ENCODE measurements at places on chromosomes 13 and 19. TPM values are rescaled to one million over a fixed set of nuclear protein-coding genes. Genes with fewer than 3 reads are reported as not detected.

GRCh38 chr19:31344403-31344802, 4.8 kb downstream of the TSHZ3 start:
- DNase-seq: no peak

Gene WASF3
- total RNA-seq: 18.2 TPM

Gene CEACAM16
- not detected for total RNA-seq

Gene PSG7
- total RNA-seq: not detected

Gene FAM216B
- not detected for total RNA-seq

DNA sequence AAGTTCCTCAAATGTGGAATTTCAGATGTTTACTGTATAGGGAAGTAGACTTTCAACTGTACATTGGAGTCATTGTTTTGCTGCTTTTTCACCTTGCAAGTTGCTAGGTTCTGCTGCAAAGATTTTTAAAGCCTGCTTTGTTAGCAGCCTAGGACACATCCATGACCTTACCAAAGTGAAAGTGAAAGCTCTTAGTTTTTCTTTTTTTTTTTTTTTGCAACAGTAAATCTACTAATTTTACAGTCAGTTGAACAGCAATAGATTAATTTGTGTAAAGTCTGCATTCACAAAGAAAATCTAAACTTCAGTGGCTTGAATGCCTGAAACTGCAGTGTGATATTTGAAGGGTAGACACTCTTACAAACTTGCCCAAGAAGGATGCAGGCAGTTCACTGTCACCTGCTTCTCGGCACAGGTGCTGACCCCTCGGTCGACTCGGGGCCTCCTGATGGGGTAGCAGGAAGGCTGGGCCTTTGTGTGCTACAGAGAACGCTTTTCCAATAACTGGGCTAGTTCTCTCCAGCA, 5.0 kb upstream of the MTIF3 start:
- DNase-seq: no peak

DNA sequence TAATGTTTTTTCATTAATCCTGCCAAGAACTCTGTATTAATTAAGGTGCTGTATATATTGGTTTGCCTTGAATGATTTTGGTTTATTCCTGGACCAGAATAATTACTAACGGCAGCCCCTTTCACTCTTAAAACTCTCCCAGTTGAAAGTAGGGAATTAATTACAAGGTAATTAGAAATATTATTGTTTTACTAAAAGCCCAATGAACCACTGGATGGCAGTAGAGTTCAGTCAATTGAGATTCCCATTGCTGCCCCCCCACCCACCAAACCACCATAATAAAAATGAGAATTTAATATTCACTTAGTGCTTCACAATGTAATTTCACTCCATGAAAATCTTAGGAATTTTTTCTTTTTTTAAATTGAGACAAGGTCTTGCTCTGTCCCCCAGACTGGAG, 13.7 kb downstream of the WBP4 start:
- DNase-seq: no peak

Gene KLK10
- not detected for total RNA-seq

Gene BCL2L12
- 9.9 TPM for total RNA-seq

DNA sequence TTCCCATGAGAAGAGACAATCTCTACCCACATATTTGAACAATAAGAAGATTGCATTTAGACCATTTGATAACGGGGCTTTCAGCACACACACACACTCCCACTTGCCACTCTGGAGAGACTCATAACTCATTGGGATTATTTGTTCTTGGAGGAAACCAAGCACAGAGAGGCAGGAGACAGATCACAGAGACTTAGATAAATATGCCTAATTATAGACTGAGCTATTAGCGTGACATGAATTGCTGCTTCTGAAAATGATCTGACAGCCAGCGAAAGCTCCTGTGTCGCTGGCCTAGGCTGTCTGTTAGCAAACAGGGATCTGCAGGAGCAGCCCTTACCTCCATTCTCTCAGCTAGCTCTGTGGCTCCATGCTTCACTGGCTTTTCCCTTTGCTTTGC, 111.4 kb downstream of the CCNA1 start:
- no peak for DNase-seq

DNA sequence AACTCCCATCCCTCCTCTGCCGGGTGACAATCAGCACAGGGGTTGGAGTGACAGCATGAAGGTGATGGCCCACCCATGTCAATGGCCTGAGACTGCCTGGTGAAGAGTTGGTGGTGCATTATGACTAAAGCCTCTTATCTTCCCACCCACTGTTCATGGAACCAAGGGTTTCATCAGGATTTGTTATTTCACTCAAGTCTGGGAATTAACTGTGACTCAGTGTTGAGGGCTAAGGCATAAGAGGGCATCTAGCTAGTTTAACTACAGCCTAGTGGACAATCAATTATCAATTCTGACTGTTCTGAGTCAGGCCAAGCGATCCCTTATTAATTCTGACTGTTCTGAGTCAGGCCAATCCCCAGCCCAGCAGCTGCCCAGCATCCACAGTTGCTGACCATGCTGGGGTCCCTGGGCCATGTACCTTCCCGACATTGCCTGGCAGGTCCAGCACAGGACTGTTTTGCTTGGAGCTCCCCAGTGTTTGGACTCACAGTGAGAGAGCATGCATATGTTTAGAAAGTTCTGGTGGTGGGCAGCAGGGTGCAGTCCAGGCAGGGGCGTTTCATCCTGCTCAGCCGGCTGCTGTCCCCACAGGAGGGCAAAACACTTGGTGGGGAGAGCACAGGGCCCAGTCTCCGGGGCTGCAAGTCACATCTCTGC, 65.5 kb downstream of the RASL11A start:
- no peak for DNase-seq

DNA sequence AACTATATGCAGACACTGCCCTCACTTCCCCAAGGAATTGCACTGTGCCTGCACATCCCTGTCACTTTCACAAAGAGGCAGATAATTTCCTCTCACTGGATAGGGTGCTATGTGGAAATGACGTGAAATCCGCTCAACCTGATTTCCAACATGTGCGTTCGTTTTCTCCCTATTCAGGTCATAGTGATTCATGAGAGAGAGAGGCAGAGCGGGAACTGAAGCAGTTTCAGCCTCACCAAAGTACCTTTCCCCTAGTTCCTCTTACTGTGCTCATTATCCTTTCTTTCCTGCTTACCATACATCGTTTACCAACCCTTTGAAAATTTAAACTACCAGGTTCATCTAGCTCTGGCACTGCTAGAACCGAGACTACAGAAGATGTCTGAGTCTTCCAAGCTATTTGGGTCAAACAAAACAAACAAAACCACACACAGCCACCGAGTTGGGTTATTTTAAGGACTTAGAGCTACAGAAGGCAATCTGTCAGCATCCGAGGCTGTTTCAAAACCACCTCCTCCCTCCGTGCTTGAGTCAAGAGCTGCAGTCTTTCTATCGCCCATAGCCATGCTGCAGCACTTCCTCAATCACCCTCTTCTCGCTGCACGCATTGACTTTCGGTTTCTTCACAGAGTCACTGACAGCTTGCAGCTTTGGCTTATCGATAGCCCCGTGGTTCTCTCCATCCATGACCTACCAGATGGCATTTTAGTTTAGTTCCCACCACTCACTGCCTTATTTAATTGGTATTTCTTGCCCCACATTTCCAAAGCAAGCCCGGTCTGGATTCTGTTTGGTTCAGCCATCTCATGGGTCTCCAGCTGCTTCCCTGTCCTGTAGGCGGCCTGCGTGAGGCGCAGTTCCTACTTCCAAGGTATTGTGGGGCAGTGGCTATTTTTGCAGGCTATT, 1395.8 kb downstream of the EFNB2 start:
- no peak for DNase-seq

Gene SIGLEC8
- not detected for total RNA-seq

Gene PNPLA6
- total RNA-seq: 58.1 TPM

Gene EID2
- total RNA-seq: 16.2 TPM

DNA sequence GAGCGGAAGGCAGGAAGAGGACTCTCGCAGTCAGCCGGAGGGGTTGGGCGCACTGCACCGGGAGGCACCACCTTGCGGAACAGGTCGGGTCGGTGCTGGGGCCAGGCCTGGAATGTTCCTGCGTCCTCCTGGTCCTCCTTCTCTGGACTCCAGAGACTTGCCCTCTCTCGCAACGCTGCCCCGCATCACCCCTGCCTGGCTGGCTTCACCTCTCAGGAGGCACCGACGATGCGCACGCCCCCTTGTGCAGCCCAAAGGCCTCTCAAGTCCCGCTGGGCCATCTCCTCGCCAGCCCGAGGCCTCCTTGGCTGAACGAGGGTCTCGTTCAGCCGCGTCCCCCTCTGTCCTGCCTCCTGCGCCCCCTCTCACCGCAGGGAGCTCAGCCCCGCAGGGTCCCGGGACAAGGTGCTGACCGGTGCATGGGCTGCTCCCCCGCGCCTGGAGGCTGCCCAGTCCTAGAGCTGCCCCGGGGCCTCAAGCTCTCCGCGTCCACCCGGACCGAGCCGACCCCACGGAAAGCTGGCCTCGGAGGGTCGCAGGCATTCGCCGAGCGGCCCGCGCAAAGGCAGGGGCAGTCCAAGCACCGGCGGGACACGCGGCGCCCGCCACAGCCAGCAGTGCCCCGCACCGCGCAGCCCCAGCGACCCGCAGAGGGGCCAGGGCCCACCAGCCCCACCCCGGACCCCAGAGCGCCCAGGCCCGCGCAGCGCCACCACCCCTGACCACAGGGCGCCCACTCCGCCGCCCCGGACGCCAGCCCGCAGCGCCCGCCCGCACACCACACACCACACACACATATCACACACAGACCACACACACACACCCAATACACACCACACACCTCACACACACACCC, 133.8 kb downstream of the CRYL1 start:
- DNase-seq: no peak

DNA sequence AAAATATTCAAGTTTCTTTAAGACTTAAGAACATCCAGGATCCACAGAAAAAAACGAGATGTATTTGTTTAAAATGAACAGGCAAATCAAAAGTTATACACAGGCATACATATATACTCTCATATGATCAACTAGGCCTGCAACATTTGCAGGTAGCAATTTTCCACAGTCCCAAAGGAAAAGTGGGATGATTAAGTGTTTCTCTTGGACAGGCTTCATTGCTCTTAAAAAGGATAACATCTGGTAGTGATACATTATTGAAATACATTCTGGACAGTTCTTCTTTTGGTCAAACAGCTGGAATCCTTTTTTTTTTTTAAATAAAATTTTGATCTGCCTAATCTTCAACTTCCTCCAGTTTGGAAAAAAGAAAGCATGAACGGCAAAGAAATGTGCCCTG, 114.8 kb upstream of the TDRD3 start:
- DNase-seq: no peak

DNA sequence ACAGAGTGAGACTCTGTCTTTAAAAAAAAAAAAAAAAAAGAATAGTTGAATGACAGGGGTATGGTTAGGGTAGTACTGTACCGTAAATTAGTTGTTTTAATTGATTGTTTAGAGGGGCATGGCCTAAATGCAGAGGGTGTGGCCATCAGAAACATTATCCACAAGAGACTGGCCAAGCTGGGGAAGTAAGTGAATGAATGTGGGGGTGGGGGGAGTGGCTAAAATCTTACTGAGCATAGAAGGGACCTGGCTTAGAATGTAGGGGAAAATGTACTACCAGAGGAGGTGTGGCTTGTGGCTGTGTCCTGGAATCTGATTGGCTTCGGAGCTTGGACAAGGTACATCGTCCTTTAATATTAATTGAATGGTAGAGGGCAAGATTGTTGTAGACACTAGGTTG, 3.8 kb downstream of the BCL2L12 start:
- no peak for DNase-seq

DNA sequence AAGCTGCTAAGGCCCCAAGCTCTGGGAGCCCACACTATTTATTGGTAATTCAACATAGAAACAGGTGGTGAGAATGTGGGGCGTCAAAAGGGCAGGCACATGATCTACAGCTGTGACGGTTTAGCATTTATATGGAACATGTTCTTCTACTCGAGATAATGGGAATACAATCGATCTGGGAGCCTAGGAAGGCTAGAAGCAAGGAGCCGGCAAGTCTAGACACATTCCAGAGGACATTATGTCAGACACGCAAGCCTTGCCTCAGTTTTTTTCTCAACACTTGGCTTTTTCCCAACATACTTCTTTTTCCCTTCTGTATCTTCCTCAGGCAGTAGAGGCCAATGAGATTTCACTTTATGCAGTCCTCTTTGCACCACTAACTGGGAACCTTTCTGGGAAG, 315.7 kb upstream of the SLITRK5 start:
- DNase-seq: no peak

- DNase-seq: no peak
These were observed 578.2 kb downstream of the MYO16 start for GRCh38 chr13:109207622-109208021.

DNA sequence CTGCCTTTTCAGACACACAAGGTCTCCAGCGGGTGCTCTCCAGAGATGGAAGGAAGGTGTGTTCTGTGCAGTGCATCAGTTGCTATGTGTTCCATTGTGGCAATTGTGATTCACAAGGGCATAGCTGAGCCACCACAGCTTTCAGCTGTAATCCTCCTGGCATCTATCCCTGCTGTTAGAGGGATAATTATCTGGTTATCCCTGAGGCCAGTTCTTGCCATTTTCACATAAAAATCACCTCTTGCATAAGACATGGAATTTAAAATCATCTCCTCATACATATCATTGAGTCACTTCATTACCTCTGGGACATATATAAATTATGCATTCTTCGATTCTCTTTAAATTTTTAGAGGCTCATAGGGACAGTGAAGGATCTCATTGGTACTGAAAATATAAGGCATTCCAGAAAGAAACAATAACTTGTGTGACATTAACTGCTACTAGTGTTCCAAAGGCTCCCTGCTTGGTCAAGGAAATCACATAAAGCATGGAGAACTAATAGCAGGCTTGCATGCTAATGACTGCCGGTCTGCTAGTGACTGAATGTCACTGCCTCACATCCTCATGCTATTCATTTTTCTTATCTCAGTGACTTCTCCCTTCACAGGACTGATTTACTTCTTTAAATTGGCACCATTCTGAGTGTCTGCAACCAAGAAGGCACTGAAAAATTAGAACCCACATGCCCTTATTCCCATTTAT, 214.0 kb downstream of the ENOX1 start:
- DNase-seq: no peak

GRCh38 chr13:71339005-71339404, 528.0 kb downstream of the DACH1 start:
- DNase-seq: no peak

DNA sequence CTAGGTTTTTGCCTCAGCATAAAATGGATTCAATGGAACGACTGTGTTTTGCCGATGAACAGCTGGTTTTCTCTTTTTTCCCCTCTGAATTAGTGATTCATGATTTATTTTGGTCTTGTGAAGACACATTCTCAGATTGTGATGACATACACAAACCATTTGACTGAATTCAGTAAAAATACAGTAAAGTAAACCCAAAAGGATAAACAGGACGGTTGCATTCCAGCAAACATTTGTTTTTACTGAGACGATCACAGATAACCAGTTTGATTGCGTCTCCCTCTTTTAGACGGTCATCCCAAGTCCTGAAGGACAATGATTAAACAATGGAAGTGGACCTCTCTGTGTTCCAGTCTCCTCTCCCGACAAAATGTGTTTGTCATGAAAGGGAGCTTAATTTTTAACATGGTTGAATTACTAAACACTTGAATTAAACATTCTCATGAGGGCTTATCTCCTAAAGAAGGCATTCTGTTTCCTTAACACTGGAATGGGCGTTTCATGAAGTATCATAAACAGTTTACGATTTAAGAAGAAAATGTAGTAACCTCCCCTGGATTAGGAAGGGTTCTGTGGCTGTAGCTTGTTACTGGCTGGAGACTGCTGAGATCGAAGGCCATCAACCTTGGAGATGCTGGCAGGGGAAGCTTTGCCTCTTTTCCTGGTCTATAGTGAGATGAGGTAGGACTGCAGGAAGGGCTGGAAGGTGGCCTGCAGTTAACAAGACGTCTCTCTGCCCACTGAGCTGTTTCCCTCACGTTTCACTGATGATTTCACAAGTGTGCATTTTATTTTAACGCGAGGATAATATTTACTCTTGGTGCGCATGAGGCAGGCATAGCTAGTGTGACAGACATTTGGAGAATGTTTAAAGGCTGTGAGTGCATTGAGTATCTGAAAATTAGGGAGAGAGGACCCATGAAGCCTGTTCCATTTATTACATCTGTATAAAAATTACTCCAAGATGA, 457.9 kb downstream of the FGF9 start:
- peak; percentile 37 for DNase-seq

Measured in esophagus muscularis mucosa (tissue), 4 donors.